ENCODE measurements at places on chromosomes 16 and 17.

DNA sequence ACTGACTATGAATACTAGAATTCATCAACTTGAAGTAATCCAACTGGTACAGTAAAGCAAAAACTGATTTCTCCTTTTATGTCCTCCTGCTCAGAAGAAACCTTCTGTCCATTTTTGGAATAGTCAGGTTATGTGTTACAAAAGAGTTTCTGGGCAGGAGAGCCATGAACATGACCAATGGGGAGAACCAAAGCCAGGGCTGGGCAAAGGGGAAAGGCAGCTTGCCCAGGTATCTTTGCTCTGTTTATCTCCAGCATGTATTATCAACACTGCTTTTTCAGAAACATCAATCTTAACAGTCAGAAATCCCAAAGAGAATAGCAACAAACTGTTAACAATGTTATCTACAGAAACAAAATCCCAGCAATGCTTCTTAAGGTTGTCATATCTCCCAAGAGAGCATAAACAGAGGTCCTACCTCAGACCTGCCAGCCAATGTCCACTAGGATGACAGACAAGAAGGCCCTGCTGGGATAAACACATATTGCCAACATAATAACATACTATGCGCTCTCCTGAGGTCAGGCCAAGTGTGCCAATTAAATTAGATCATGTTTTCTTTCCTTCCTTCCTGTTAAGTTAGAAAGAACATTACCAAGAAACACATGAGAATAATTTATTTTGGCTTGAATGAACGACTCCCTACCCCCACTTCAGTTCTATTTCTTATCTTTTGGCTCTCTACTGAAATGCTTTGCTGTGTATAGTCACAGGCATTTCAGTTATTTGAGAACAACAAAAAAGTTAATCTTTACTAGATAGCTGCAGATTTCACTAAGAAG lies 28.0 kb downstream of the BLMH start:
- no peak for DNase-seq

DNA sequence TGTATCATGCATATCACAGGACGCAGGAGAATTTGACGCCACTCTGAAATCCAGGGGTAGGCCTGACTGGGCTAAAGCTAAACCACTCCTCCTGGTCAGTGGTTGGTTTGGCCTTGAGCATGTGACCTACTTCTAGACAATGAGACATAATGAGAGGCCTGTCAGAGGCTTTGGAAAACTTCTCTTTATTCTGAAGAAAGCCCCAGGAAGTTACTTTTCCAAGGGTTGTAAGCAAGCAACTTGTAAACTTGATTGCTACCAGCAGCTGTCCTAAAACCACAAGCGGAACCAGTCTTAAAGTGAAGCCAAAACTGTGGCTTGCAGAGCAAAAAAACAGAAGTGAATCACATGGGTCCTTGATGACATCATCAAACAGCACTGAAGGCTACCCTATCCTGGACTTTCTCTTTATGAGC lies 138.2 kb upstream of the COX10 start:
- peak; percentile 70 for DNase-seq

GRCh38 chr16:83365166-83365565 lies 442.6 kb upstream of the HSBP1 start:
- DNase-seq = no peak

DNA sequence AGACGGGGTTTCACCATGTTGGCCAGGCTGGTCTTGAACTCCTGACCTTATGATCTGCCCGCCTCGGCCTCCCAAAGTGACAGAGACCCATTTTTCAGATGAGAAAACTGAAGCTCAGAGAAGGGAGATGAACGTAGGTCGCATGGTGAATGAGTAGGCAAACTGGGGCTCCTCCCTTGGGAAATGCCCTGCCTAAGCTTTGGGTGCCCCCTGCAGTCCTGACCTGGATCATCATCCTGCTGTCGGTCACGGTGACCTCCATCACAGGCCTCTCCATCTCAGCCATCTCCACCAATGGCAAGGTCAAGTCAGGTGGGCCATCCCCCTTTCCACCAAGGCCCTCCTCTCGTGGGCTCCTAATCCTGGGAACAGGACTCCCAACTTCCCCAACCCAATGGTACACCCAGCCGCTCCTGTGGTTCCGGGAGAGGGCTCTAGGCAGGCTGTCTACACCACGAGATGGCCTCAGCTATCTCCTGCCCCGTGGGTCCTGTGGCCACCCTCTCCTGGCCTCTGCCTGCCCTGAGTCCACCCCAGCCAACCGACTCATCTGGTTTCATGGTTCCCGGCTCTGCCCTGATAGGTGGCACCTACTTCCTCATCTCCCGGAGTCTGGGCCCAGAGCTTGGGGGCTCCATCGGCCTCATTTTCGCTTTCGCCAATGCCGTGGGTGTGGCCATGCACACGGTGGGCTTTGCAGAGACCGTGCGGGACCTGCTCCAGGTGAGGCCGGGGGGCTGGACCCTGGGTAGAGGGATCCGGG lies 4.7 kb downstream of the SLC12A3 start:
- DNase-seq = no peak

DNA sequence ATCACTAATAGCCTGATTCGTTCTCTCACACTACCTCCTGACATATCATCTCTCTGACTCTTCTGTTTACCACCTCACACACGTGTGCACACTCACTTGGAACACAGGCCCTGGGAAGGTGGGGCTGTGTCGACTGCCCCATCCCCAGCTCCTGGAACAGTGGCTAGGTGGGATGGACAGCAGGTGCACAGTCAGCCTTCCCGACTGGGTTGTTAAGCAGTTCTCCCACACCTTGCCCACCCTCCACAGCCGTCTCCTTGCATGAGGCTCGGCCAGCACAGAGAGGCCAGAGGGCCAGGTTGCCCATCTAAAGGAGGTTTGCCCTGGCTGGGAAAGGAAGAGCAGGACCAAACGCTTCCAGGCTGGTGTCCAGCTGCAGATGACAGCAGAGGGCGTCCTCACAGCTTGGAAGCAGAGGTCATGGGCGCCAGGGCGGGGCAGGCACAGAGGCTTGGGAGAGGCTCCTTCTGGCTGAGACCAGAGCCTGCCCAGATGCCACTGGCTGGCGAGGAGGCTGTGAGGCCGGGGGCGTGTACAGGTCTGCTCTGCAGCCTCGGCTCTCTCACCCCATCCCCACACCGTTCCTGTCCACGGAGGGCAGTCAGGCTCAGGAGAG lies 92.8 kb downstream of the AMFR start:
- DNase-seq = peak; percentile 83

DNA sequence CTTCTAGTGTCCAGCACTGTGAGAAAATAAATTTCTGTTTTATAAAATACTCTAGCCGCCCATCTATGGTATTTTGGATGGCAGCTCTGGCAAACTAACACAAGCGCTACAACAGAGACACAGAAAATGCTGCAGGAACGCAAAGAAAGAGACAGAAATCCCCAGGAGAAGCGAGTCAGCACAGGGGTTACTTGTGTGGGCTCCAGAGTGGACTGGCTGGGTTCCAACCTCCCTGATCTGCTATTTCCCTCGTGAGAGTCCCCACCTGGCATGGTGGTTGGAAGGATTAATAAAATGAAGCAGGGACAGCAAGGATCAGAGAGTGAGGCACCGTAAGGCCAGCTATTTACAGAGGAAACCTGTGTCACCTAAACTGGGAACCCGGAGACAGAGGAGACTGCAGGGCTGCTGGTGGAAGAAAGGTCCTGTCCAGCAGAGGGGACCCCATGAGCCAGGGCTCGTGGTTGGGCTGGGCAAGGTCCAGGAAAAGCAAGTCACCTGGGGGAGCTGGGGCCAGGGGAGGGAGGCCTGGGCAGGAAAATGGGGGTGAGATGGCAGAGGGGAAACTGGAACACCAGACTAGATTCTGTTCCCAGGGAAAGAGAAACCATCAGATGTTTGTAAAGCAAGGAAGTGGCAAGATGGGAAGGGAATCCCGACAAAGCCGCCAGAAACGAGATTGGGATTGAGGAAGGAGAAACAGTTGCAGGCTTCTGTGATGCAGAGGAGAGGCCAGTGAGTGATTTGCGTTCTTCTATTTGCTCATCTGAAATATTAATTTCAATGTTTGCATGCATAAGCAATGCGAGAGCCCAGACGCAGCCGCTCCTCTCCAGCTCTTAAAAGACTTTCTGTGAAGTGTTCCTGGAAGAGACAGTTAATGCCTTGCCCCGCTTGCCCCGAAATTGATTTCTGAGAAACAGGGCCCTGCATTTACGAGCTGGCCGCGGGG lies 63.0 kb upstream of the TEKT3 start:
- no peak for DNase-seq
